Fibroblast of pulmonary artery (primary cell): ENCODE measurements at places on chromosomes 1 and 21.

- DNase-seq = no peak
Measured at GRCh38 chr1:225480825-225481434, 53.1 kb upstream of the LBR start.

GRCh38 chr1:32393832-32394140 is 455 bp downstream of the BSDC1 start:
- peak; percentile 31 for DNase-seq

DNA sequence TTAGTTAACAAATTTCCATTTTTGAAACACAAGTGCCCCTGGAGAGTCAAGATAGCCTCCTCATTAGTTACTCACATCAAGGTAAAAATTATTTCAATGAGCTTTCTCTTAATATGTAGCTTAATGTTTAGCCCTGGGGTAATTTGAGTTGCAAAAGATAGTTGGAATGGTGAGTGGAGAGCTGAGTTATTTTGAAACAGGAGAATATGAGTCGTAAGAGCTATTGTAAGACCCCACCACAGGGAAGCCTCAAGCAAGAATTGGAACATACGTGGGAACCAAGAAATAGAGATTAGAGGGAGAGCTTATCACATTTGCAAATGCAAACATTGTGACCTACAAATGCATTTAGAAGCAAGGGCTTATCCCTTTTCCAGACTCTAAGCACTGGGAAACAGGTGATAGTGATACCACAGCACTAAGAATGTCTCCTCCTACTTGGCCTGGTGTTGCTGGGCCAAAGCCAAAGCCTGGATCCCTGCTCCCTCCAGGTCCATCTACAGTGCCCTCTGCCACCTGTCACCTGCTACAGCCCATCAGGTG is 635.1 kb downstream of the PTPRC start:
- DNase-seq = peak; percentile 32

DNA sequence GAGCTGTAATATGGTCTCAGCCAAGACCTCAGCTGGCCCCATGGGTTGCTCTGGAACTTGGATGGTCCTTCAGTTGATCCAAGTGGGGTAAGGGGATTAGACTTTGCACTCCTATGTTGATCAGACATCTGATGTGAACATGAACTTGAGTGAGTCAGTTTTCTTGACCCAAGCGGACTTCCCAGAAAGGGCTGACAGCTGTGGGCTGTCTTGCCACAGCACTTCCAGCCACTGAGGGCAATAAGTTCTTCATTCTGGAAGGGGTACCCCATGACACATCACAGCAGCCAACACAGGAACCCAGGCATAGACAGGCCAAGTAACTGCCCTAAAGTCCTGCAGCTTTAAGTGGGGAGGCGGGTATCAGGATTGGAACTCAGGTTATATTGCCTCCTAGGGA is 93.9 kb upstream of the USP24 start:
- peak; percentile 41 for DNase-seq

GRCh38 chr1:230641346-230641745 is 935 bp upstream of the COG2 start:
- no peak for DNase-seq

DNA sequence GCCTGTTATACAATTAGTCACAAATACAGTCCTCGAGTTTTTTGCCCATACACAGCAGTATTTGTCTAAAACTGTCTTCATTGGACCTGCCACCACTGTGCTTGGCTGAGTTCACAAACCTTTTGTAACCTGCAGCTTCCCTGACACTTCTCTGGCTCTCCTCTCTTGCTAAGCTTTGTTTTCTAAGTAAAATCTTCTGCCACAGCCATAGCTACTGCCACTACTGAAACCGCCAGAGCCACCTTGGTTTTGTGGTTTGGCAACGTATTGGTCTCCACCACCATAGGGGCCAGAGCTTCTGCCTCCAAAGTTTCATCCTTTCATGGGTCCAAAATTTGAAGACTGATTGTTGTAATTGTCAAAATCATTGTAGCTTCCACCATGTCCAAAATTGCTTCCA is 668.2 kb upstream of the BRINP3 start:
- no peak for DNase-seq

- no peak for DNase-seq
Measured at GRCh38 chr1:167121375-167122120, 27.7 kb downstream of the STYXL2 start.

GRCh38 chr1:62285440-62285839 is 33.8 kb downstream of the KANK4 start:
- DNase-seq = no peak

DNA sequence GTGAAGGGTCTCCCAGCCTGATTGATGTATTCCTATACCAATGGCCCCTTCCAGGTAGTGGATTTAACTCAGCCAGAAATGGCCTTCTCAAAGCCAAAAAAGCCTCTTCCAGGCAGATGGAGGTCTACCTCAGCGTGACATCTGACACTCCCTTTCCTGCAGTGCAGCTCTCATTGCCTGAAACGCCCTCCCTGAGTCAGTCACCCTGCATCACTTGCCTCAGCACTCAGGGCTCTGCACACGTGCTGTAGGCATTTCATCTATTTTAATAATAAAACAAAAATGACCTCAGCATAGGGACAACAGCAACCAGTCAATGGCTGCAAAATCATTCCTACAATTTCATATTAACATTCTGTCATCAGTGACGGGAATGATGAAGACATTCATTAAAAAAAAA is 64.4 kb upstream of the GJA5 start:
- DNase-seq = no peak

GRCh38 chr1:43220905-43221778 is 48.6 kb upstream of the TMEM125 start:
- DNase-seq = no peak

DNA sequence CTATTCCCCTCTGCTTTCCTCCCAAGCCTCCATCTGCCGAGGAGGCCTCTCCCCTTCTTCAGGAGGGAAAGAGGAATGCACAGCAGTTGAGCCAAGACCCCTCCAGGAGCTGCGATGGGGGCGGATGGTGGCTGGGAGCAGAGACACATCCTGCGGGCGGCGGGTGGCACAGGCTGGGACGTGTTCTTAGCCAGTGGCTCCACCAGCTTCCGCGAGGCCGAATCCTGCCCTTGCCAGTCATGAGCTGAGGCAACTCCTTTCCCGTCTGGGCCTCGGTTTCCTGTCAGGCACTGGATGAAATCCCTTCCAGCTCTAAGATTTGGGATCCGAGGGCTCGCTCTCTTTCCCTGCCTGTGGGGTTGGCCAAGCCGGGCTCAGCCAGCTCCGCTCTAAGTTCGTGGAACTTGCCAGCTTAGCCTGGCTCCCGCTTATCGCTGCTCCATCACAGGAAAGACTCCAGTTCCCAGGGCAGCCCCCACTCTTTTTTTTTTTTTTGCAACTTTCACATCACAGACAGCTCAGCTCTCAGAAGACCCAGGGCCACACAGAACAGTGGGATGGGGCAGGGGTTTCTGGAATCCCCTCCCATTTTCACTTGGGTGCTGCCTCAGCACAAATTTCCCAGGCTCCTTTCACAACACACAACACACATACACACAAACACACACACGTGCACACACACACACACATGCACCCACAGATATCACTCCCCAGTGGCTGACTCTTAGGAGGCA is 506 bp downstream of the MYOM3 start:
- DNase-seq = no peak

GRCh38 chr1:117696561-117696960 is 90.7 kb downstream of the TENT5C start:
- DNase-seq = peak; percentile 55

DNA sequence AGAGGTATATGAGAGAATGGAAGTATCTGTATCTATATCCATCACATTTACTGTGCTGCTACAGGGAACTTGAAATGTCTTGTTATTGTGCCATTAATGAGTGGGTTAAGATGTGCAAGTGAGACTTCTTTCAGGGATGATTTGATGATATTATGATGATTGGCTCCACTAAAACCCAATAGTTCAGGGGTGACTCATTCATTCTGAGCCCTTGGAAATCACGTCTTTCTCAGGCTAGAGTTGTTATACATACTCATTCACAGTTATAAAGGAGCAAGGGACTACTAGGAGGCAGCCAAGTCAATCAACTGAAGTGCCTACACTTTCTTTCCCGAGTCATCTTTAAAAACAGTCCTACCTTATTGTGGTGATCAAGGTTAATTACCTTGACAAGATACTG is 1109.8 kb upstream of the B3GALT2 start:
- no peak for DNase-seq

DNA sequence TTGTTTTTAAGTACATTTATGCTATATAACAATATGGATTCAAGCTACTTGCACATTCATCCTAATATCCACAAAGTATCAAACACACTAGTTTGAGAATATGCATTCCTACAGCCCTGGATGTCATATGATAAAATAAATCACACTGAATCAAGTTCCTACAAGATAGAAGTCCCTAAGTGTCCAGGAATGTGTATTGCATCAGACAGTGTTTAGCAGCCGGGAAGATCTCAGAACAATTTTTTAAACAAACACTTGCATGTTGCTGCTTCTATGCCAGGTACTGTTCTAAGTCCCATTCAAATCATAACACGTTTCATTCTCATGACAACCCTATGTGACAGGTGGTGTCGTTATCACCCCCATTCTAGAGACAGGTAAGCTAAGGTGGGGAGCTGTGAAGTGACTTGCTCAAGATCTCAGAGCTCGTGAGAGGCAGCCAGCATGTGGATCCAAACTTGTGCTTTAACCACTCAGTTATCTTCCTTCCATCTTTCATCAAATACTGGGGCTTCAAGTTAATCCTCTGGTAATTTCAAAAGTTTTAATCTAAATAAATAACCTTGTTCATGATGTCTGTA is 68.3 kb upstream of the KIF26B start:
- DNase-seq = peak; percentile 66

DNA sequence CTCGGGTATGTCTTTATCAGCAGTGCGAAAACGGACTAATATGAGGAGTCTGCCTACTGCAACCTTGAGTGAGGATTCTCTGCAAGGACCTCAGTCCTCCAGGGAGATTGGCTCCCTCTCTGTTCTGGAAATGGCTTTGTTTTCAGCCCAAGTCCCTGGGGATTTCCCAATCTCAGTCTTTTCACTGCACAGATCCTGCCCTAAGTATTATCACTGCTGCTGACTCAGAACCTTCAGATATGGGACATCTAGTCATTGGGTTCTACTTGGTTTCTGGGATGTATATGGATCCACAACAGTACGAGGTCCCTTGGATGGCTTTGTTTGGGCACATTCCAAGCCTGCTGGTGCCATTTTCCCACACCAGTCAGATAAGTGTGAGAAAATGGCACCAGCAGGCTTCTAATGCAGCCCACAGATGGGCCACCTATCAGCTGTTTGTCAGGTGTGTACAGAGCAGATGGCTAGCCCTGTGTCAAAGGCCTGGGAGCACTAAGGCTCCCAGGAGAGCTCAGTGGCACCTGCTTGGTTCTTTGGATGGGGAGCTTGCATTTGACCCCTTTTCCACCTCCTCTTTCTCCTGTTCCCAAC is 27.4 kb downstream of the ELF3 start:
- peak; percentile 68 for DNase-seq

DNA sequence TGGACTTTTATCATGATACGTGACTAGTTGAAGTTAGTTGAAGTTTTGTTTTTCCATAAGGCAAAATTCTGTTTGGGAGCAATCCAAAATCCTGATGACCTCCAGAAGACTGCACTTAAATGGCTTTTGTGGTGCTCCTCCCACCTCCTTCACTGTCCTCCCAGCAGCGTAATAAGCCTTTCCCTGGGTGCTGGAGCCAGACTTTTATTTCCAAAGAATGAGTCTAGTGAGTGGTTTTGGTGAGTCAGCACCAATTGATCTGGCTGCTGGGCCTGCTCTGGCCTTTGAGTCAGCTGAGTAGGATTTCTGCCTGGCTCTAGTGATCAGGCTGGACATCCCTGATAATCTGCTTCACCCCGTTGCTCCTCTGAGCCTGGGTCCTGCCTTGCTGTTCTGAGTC is 21.7 kb upstream of the KCND3 start:
- peak; percentile 9 for DNase-seq

DNA sequence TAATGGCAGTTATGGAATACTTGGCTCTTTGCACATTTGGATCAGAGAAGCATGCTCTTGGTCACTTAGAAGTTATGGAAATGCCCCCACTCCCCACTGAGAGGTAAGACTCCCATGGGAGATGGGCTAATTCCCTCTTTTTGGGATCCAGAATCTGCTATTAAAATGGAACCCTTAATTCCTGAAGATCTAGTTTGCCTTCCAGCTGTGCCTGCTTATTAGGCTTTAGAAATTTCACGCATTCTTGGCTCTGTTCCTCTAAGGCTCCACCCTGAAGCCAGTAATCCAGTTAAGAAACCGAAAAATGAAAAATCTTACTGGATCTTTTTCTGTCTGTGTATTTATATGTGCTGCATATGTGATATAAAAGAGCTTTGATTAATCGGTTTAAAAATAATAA is 76.7 kb downstream of the USH2A start:
- no peak for DNase-seq

- no peak for DNase-seq
Measured at GRCh38 chr1:30255111-30255724, 468.2 kb downstream of the MATN1 start.

GRCh38 chr1:99252630-99253029 is 11.7 kb upstream of the PLPPR4 start:
- DNase-seq = no peak

DNA sequence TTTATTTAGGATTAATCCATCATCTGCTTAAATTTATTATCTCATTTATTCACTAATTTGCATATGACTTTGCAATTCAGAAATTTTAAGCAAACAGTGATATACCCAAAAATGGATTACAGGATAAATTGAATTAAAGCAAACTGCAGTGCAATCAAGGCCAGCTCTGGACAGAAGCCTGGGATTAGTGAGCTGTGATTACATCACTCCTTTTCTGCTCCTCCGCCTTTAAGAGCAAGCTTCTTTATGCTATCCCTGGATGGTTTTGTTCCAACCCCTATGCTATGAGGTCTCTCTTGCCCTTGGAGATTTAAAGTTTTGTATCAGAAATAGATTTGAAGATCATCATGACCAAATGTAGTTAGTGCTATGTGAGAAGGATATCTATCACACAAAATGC is 32.6 kb downstream of the GPR52 start:
- no peak for DNase-seq

DNA sequence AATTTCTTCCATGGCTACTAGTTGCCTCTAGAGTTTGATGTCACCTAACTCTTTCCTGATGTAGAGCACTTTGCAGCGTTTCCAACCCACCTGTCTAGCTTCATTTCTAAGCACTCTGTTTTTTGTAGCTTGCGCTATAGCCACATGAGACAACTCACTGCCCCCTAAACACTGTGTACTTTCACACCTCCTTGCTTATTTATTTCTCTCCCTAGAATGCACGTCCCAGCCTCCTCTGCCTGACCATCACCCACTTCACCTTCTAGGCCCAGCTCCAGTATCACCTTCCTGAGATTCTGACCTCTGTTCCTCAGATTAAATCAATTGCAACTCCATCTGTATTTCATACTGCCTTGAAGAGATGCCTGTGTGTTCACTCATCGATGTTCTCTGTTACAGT is 32.5 kb downstream of the MACF1 start:
- DNase-seq = no peak

- peak; percentile 27 for DNase-seq
Measured at GRCh38 chr1:152018537-152018936, 18.3 kb downstream of the S100A11 start.

DNA sequence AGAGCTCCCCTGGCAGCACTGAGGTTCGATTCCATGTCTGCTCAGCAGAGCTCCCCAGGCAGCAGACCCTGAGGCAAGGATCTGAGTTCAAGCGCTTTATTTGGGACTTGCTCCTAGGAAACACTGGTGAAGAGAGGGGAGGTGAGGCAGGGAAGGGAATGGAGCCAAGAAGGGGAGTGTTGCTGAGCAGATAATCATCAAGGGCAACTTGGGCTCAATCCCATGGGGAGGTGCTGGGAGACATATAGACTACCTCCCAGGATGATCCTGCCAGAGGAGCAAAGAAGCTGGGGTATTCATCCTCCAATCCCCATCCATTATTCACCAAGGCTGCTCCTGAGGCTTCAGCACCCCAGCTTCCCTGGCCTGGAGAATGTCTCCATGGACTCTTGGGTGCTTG is 47.0 kb downstream of the GRIK3 start:
- DNase-seq = no peak
